ENCODE measurements at places on chromosomes 5 and 9.

DNA sequence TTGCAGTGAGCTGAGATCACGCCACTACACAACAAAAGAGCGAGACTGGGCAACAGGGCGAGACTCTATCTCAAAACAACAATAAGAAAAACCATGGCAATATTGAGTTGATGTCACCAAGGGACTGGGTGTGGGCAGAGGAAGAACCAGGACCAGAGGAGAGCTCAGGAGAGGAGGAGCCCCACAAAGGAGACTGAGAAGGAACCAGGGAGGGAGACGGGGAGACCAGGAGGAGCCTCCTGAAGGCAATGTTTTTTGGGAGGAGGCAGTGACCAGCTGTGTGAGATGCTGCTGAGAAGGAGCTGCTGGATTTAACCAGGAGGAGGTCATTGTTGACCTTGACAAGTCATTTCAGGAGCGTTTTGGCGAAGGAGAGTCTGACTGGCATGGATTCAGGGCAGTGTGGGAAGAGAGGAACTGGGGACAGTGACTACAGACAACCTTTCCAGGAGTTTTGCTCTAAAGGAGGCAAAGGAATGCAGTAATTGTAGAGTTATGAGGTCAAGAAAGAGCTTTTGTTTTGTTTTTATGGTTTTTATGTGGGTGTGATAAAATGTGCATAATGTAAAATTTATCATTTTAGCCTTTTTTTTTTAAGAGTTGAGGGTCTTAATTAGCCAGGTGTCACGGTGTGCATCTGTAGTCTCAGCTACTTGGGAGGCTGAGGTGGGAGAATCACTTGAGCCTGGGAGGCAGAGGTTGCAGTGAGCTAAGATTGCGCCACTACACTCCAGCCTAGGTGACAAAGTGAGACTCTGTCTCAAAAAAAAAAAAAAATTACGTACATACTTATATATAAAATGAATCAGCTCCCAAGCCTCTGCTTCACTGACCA lies 17.9 kb downstream of the TRUB2 start:
- DNase-seq = no peak

GRCh38 chr9:101479338-101480030 lies 43.9 kb upstream of the ALDOB start:
- no peak for DNase-seq

GRCh38 chr9:98171176-98171925 lies 21.1 kb downstream of the CORO2A start:
- no peak for DNase-seq

DNA sequence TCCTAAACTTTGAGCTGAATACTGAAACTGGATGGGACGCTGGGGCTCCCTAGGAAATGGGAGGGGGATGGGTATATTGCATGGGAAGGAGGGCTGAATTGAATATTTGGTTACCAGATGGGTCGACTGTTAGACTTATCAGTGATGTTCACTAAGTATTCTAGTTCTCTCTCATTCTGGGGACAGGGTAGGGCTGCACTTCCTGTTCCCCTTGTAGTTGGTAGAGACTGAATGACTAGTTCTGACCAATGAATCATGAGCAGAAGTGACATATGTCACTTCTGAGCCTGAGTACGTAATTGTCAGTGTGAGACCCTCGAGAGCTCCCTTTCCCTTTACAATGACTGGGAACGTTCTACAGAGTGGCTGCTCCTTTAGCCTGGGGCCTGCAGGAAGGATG lies 55.5 kb upstream of the DMRT1 start:
- DNase-seq = no peak

DNA sequence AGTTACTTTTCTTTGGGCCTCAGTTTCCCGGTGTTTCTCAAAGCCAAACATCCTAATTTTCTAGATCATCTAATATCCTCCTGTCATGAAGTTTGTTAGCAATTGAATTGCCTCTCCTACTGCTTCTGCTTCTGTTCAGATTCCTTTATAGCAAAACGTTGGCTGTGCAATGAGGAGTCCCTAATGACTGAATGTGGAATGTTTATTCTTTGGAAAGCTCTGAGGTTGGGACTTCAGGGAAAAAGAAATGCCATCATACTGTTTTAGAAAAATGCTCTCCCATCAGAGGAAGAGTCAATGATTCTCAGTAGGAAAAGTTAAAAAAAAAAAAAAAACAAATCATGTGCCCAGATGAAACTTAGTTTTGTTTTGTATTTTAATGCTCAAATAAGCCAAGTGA lies 268.7 kb upstream of the PAPPA start:
- DNase-seq = no peak

- DNase-seq = no peak
These were observed 730.5 kb upstream of the RGMB start for GRCh38 chr5:98042961-98043360.

DNA sequence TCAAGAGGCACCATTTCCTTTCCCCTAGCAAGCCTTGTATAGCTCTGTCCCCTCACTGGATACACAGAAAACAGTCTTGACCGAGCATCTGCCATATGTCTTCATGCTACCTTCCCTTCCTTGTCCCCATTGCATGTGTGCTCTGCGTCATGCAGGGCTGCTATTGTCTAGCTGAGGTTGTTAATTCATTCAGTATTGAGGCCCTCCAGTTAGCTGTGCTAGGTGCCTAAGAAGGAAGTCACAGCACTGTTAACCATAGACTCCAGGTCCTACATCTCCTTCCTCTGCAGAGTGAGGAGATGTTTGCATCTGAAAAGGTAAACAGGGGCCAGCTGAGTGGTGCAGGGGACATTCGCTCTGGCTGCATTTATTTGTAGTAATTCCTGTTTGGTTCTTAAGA lies 48.2 kb downstream of the SLC1A3 start:
- no peak for DNase-seq

GRCh38 chr5:172788771-172789686 lies 18.0 kb upstream of the DUSP1 start:
- DNase-seq = no peak

DNA sequence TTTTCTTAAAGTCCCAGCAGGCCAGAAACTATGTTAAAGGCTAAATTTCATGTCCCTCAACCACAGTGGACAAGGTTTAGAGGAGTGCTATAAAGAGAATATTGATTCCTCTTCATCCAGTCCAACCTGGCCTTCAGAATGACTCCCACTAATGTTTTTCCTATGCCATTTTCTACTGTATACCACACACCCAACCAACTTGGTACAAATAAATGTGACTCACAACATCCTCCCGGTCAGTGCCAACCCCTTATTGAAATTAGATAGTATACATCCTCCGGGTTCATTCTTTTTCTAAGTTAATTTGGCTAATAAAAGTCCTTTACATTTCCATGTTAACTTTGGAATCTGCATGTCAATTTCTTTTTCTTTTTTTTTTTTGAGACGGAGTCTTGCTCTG lies 215.1 kb downstream of the TSSK1B start:
- no peak for DNase-seq

DNA sequence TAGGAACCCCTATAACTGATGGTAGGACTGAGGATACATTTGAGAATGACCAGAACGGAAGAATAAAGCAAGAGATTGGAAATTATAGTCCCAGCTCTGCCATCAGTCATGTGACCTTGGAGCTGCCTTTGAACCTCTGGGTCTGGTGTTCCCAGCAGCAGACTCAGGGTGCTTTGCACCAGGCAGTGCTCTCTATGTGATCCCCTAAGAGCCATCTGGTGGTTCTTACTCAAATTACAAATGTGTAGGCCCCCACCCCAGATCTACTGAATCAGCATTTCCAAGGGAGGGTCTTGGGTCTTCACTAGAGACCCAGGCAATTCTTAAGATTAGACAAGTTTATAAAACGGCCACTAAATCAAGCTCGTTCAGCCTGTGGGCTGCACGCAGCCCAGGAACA lies 40.2 kb upstream of the PRDM12 start:
- DNase-seq = no peak

- DNase-seq = no peak
These were observed 3.4 kb downstream of the IL33 start for GRCh38 chr9:6219040-6219439.

- DNase-seq = no peak
These were observed 115.6 kb upstream of the RETREG1 start for GRCh38 chr5:16732356-16732755.

DNA sequence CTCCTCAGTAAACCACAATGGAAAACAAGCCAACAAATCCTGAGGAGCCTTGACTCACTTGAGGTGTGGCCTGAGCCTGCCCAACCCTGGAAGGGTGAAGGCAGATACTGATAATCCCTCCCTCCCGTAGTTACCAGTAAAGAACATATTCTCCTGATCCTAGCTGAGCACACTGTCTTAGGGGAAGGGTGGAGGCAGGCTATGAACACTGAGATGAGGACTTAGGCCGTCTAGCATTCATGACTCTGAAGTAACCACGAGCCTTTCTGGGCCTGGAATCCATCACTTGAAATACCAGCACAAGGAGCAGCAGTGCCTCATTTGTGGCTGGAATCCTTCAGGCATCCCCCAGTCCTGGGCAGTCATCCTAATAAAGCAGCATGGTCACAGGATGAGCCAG lies 124.5 kb upstream of the PRLR start:
- no peak for DNase-seq

GRCh38 chr9:124255222-124255621 lies 2.5 kb upstream of the NEK6 start:
- no peak for DNase-seq

- DNase-seq = no peak
These were observed 31.8 kb upstream of the CKS2 start for GRCh38 chr9:89278997-89279739.

GRCh38 chr9:95459178-95459577 lies 57.6 kb downstream of the PTCH1 start:
- no peak for DNase-seq

GRCh38 chr5:43482490-43483297 lies 971 bp downstream of the TMEM267 start:
- DNase-seq = no peak

DNA sequence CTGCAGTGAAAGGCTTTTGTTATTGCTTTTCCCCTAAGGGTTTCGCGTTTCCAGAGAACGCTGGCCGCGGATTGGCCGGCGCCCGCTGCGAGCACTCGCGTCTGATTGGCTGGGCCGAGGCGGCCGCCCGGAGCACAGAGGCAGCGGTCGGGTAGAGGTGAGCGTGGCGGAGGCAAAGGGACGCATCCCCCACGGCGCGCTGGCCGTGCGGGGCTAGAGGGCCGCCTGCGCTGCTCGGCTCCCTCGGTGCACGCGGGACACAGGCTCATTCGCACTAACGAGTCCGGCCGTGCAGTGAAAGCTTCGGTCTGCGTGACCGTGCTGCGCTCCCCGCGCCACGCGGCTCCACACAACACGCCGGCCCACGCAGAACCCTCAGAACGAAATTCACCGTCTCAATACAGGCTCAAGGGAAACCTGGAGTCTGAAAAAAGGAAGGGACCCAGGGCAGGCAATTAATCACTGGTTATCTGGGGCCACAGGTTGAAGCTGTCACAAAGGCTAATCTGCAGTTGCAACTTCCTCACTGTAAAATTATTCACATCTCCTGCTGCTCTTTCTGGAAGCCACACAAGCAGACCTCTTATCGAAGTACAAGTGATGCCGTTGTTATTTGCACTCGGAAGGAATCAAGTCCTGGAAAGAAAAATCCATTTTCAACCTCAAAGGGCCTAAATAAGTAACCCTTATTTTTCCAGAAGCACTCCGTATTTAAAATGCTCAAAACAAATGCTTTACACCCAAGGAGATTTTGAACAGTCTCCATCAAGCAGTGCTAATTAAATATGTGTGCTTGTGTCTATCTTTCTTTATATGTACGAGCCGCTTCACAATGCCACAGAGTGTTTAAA lies 94.6 kb downstream of the ZNF608 start:
- no peak for DNase-seq

DNA sequence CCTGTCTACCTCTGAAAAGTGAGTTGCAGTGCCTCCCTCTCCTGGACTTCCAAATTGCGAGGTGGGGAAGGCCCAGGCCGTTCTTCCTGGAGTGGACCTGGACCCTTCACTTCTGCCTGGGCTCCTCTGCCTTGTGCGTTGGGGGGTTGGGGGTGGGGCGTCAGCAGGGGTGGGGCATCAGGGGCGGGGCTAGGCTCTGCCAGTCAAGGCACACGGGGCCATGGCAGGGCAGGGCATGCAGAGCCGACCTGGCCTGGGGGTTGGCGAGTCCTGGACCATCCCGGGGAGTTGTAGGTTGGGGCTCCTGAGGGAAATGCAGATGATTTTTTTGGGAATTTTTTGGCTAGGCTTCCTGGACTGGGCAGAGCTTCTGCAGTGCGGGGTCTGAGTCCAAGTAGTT lies 87.1 kb downstream of the EHMT1 start:
- no peak for DNase-seq

DNA sequence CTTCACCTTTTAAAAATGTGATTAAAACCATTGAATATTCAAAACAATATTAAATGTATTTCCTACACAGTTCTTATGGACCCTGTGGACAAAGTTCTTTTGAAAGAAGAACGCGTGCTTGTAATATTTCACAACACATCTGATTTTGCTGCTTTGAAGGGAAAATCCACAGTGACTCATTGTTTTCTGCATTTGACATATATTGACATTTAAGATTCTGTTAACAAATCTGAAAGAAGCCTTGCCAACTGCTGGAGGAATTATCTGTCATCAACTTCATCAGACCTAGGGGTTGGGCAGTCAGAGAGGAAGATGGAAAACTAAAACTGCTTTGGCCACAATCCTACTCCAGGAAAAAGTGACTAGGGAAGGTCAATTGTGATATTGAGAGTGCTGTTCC lies 56.9 kb upstream of the RASEF start:
- DNase-seq = no peak

DNA sequence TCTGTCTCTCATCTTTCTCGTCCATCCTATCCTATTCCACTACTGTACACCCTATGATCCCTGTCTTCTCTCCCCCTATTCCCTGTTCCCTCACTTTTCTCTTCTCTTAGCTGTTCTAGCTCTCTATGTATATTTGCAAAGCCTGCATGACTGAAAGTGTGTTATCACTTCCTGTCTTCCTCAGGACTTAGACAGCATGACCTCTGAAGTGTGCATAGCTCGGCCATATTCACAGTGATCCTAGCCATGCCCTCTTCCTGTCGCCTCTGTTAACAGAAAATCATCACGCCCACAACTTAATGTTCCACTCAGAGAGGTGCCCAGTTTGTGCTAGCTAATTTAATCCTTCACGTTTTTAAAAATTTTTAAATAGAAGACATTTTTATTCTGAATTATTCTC lies 35.8 kb upstream of the CDH6 start:
- no peak for DNase-seq

DNA sequence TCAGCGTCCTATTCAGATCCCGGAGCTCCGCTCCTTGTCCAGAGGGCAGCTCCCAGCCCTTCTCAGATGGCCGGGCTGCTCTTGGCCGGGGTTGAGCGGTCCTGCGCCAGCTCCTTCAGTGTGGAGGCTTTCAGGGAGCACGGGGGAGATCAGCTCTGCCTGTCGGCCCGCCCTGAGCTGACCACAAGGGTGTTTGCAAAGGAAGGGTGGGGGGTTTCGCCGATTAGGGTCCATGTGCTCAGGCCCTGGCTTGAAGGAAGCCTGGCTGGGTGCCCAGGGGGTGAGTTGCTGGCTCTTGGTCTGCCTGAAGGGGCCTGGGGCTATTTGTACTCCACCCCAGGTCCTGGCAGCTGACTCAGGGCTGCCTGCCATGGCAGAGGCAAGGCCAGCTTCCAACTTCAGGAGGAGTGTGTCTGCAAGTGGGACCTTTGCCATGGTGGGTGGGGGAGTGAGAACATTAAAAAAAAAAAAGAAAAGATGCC lies 250.1 kb upstream of the KLF4 start:
- no peak for DNase-seq

- DNase-seq = no peak
These were observed 202.6 kb downstream of the SEMA5A start for GRCh38 chr5:9343146-9343850.

GRCh38 chr9:120307599-120307998 lies 272.4 kb downstream of the CDK5RAP2 start:
- no peak for DNase-seq

GRCh38 chr9:74096420-74096819 lies 400.7 kb upstream of the RORB start:
- no peak for DNase-seq
